ENCODE measurements at places on chromosomes 1 and 21. TPM values are rescaled to one million over a fixed set of nuclear protein-coding genes. Genes with fewer than 3 reads are reported as not detected.

Gene MANEAL
- total RNA-seq, result 3.1 TPM

Gene CYP4A11
- total RNA-seq, result not detected

Gene DIO1
- not detected for total RNA-seq

DNA sequence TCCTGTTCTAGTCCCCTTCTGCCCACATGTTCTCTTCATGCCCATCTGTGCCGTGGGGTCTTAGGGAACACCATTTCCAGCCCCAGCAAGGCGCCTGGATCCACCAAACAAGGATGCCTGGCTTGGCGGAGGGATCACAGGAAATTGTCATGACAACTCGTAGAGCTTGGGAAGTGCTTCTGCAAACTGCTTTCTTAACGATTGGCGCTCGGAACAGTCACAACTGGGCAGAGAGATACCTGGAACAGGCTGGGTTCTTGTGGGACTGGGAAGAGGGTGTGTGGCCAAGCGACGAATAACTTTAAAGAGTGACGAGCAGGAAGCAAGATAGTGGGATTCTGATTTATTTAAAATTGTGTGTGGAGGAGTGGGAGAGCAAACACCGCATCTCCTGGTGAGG, 329.8 kb downstream of the RPS6KC1 start:
- DNase-seq, result no peak

DNA sequence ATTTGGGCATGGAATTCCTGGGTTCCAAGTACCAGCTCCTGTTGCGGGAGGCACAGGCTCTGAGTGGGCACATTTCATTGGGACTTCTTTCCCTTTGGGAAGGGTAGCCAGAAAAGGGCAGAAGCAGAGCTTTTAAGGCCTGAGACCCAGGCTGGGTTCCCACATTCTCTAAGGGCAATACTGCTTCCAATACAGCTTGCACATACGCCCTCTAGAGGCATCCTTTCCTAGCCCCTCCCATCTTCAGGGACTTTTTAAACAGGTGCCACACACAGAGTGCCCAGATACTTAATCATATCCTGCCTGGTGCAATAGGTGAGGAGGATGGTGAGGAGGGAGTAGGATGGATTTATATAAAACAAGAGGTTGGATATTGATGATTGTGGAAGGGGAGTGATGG, 5.7 kb downstream of the GPR88 start:
- no peak for DNase-seq

DNA sequence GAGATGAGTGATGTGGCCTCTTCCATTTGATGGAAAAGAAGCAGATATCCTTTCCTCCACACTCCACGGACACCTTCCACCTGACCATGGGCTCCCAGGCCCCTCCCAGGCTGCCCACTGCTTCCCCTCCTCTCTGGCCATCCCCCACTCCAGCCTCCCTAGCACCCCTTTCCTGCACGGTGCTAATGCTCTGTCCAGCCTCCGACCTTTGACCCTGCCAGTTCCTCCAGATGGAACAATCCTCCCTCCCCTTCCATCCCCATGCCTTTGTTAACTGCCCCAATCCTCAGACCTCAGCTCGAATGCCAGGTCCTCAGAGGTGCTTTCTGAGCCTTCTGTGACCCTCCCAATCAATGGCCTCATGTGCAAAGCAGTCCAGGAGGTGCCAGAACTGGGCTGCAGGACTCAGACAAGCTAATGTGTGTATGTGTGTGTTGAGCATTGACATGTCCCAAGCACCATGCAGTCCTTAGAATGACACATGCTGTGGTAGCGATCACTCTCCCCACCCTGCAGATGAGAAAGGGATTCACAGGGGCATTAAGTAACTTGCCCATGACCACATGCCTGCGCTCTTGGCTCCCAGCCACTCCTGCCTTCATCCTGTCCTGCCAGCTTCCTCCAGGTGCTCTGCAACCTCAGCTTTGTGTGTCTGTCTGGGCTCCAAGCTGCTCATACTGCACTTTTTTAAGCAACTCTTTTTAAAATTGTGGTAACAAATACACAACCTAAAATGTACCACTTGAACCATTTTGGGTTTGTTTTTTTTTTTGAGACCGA, 63.5 kb upstream of the EDN2 start:
- no peak for DNase-seq

Gene FOXD2
- not detected for total RNA-seq

- DNase-seq, result no peak
Observed at GRCh38 chr1:150718225-150718891, 2.3 kb downstream of the HORMAD1 start.

Gene CYP4B1
- total RNA-seq, result 67.1 TPM

Gene MAP10
- total RNA-seq, result 1.9 TPM

GRCh38 chr1:196142111-196142640, 466.1 kb downstream of the KCNT2 start:
- DNase-seq, result no peak

DNA sequence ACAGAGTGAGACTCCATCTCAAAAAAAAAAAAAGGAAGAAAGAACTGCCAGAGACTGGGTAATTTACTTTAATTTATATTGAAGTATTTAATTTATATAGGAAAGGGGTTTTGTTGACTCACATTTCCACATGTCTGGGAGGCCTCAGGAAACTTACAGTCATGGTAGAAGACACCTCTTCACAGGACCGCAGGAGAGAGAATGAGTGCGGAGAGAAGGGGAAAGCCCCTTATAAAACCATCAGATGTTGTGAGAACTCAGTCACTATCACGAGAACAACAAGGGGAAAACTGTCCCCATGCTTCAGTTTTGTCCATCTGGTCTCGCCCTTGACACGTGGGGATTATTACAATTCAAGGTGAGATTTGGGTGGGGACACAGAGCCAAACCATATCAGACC, 25.8 kb upstream of the PPP1R8 start:
- no peak for DNase-seq

DNA sequence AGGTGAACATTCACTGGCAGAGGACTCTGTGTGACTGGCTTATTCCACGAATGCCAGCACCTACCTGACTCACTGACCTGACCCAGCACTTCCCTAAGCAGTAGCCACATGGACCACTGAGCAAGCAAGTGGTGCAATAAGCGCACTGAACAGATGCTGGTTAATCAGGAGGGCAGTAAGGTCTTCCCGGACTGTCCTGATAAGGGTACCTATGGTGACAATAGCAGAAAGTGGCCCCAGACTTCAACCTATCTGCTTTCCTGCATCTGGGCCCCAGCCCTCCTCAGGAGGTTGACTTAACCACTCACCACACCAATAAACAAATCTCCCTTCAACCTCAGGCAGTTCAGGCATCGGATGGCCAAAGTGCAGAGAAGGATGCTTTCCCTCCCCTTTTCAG, 65.7 kb downstream of the SETD4 start:
- no peak for DNase-seq

Data from gastrocnemius medialis (tissue), 4 donors.